ENCODE measurements at places on chromosomes 7 and 10.
A peak's percentile ranks its signal among the peaks of the same experiment; 100 is the strongest.

DNA sequence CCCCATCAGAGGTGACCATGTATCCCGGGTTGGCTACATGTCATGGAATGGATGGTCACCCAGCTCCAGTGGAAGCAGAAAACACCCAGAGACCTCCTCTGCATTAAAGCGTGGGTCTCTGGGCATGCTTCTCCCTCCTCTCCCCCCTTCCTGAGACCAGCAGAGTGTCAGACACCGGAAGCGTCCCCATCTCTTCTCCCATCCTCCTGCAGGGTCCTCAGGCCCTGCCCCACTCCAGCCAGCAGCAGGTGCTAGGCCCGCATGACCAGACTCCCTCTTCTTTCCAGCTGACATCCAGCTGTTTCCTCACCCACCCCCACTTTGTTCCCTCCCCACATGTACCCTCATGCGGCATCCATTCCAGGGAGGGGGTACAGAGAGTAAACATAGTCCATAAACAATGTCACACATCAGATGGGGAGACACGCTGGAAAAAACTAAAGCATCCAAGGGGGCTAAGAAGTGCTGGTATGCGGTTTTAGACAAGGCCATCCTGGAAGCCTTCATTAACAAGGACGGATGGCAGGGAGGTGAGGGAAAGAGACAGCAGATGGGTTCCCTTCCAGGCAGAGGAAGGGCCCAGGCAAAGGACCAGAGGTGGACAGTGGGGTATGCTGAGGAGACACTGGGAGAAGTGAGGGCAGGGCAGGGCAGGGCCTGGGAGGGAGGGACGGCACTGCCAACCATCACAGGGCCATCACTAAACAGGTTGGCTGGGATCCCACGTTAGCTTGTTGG lies 12.5 kb upstream of the SLC18A3 start:
- DNase-seq, result no peak

GRCh38 chr7:99422186-99422585 lies 13.4 kb downstream of the BUD31 start:
- DNase-seq, result no peak

DNA sequence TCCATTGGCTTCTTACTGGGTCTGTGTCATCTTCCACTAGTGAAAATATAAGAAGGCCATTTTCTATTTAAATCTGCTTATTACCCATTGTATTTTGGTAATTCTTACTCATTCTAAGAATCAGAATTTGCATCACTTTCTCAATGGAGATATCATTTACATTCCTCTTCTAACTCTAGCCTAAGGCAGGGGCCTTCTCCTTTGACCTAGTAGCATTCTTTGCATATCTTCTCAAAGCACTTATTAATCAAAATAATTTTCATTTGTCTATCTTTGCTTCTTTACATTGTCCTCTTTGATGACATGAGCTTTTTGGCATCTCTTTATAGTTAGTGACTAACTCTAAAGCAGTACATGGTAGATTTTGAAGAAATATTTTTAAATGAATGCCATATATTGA lies 400.9 kb upstream of the SEMA3D start:
- no peak for DNase-seq

DNA sequence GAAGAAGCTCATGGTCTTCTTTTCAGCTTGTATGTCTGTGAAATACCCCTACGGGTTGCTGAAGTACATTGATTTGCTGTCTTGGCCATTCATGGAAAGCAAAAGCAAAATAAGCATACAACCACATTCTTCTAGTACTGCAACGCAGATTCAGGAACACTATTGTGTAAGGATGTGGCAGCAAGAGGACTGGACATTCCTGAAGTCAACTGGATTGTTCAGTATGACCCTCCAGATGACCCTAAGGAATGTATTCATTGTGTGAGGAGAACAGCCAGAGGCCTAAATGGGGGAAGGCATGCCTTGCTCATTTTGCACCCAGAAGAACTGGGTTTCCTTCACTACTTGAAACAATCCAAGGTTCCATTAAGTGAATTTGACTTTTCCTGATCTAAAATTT lies 133.4 kb upstream of the ANKRD1 start:
- no peak for DNase-seq

GRCh38 chr7:105487579-105488571 lies 34.2 kb downstream of the PUS7 start:
- DNase-seq, result peak; percentile 14

DNA sequence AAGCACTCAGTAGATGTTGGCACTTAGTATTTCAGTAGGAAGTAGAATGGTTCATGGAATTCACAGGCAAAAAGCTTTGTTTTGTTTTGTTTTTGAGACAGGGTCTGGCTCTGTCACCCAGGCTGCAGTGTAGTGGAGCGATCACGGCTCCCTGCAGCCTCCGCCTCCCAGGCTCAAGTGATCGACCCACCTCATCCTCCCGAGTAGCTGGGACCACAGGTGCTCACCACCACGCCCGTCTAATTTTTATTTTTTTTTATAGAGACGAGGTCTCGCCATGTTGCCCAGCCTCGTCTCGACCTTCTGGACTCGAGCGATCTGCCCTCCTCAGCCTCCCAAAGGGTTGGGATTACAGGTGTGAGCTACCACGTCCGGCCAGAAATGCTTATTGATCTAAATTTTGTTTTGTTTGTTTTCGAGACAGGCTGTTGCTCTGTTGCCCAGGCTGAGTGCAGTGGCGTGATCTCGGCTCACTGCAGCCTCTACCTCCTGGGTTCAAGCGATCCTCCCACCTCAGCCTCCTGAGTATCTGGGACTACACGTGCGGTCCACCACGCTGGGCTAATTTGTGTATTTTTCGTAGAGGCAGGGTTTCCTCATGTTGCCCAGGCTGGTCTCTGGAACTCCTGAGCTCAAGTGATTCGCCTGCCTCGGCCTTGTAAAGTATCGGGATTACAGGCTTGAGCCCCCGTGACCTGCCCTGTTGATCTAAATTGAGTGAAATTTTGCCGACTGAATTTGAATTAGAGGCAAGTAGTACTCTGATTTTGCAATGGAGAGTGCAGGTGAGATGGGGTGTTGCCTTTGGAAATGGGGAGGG lies 1.7 kb downstream of the GLRX3 start:
- DNase-seq, result no peak

- DNase-seq, result no peak
Measured at GRCh38 chr7:21429021-21429420, 1.1 kb downstream of the SP4 start.

DNA sequence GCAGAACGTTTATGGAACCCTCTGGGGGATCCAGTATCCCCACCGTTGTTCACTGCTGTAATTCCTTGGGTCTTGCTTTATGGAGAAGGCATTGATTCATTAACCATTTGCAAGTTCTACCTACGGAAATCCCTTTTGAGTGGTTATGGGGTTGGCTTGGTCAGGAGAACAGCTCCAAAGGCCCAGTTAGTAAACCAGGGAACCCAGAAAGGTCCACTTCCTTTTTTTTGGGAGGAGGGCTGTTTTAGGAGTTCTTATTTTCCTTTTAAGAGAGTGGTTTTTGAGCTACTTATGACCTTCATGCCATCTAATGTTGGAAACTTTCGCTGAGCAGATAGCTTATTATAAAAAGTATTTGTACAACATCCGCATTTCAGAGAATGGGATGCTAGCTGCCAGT lies 1.3 kb downstream of the POR start:
- no peak for DNase-seq

GRCh38 chr10:1368842-1369171 lies 312.6 kb downstream of the WDR37 start:
- DNase-seq, result no peak
